ENCODE measurements at places on chromosomes 4 and X.
A peak's percentile ranks its signal among the peaks of the same experiment; 100 is the strongest.

GRCh38 chr4:16225167-16225862 is 956 bp downstream of the TAPT1 start:
- DNase-seq: peak; percentile 15

- no peak for DNase-seq
These were observed 209.9 kb downstream of the PARM1 start for GRCh38 chr4:75142850-75143249.

DNA sequence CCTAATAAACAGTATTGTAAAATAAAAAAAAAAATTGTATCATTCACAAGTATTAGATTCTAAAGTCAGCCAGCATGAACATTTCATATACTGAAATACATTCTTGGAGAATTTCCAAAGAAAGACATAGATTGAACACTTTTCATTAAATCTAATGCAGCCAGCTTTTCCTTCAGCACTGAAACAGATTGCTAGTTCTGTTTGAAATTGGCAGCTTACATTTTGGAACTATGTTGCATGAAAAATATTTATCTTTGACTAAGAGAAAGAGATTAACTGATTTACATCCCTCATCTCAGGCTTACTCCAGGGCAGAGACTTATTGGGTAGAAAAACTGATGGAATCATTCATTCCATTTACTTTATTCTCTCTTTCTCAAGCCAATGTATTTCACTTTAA is 272.7 kb downstream of the PDHA2 start:
- no peak for DNase-seq

DNA sequence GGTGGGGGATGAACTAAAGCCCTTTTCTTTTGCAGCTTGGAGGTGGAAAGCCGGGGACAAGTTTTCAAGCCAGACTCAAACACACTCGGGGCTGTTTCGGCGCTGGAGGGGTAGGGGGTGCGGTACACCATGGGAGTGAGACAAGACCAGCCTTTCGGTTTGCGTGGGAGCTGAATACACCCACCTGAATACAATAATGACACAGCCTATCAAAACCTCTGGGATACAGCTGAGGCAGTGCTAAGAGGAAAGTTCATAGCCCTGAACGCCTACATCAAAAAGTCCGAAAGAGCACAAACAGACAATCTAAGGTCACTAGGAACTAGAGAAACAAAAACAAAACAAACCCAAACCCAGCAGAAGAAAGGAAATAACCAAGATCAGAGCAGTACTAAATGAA is 163.3 kb downstream of the ATRX start:
- DNase-seq: no peak

GRCh38 chr4:24003496-24003895 is 113.6 kb upstream of the PPARGC1A start:
- no peak for DNase-seq

GRCh38 chr4:119715490-119716445 is 87.2 kb upstream of the PDE5A start:
- no peak for DNase-seq

GRCh38 chrX:50157545-50158135 is 43.2 kb downstream of the AKAP4 start:
- DNase-seq: no peak

GRCh38 chrX:69073721-69074120 is 91.5 kb downstream of the PJA1 start:
- no peak for DNase-seq

DNA sequence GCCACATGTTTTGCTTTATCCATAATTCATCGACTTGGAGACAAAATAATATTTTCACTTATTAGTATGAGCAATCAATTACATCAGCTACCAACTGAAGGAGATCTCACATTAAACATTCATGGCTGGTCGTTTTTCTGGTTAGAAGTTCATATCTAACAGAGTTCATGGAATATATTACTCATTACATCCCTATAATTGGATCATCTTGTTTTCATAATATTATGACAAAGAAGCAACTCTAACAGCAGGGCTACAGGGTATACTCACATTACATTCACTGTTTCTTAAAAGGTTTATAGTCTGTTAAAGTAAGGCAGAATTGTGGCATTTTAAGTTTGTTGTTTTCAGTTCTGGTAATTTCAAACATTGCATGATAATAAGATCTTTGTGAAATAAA is 33.0 kb downstream of the GSTCD start:
- DNase-seq: no peak

- DNase-seq: no peak
These were observed 194.0 kb upstream of the NUDT6 start for GRCh38 chr4:123116412-123116811.

GRCh38 chr4:80619070-80619674 is 283.6 kb downstream of the CFAP299 start:
- no peak for DNase-seq

- DNase-seq: no peak
These were observed 141.6 kb downstream of the PCDH18 start for GRCh38 chr4:137390707-137391106.

DNA sequence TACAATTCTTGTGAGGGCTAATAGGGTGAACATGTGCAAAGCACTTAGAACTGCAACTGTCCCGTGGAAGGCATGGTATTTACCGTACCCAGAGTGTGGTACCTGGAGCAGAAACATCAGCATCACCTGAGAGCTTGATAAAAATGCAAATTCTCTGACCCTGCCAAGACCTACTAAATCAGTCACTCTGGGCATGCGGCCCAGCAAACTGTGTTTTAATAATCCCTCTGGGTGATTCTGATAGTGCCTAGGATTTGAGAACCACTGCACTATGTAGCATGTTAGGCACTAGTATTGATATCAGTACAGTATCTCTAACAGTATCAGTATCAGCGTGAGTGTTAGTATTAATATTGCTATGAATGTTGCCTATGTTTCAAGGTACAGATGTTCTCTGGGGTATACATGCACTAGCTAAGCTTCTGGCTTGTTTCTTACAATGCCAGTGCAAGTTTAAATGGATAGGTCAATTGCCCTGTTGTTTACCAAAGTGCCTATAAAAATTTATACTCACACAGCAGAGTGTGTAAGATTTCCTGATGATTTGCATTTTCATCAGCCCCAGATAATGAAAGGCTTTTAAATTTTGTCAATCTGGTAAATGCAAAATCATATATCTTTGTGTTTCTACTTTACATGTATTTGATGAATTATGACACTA is 354.0 kb downstream of the HS3ST1 start:
- no peak for DNase-seq

DNA sequence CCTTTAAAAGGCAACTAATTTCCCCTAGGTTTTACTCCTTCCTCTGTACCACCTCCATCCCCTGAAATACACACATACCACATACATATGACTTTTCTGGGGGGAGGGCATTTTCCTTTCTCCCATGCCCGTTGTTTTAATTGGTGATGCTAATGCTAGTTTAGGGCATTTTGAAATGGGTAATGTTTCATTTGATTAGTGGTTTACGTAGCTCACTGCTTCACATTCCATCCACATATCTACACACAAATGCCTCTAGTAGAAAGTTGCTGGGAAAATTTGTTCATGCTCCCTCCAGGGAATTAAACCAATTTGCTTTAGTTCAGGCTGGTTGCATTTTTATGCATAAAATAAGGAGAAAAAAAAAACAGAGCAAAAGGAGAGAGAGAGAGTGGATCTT is 231.2 kb downstream of the FRAS1 start:
- DNase-seq: no peak

- DNase-seq: peak; percentile 48
These were observed 13.3 kb downstream of the OFD1 start for GRCh38 chrX:13747836-13748235.
